Activated naive CD8-positive, alpha-beta T cell treated with anti-CD3 and anti-CD28 coated beads, Interleukin-2, amount 10 ng/mL, durations not matched to agents 7 days and 5 days (primary cell): ENCODE measurements at places on chromosomes 11 and 22. TPM values are rescaled to one million over a fixed set of nuclear protein-coding genes. Genes with fewer than 3 reads are reported as not detected.
A peak's percentile ranks its signal among the peaks of the same experiment; 100 is the strongest.

Gene MUC15
- total RNA-seq = not detected

Gene SCGB1C1
- not detected for total RNA-seq

Gene SAA4
- not detected for total RNA-seq

Gene VPREB1
- total RNA-seq = not detected

Gene RNF215
- total RNA-seq = 11.1 TPM

DNA sequence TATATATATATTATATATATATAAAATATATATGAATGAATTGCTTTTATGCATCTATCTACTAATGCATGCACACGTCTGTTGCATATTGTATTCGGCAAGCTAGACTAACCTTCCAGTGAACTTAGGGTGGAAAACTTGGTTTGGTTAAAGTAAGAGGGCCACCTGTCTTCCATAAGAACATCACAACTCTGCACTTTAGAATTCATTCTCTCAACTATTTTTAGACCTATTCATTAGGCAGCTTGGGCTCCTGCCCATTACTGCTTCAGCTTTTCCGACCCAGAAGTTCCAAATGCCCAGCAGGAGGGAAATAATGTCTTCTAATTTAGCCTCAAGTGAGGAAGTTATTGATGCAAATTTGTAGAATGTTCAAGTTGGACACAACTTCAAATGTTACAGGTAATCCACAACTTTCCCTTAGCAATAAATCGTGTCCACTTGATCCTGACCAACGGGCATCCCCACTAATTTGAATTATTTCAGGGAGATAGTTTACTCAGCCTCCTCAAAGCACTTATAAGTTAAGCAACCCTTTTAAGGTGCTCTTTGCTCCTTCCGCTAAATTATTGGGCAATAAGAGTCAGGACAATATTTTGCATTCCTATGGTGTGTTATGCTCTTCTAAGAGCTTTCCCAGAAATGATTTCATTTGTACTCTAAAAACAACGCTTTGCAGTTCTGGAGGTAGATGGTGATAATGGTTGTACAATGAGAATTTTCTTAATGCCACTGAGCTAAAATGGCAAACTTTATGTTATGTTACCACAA lies 132.3 kb downstream of the OPCML start:
- no peaks in the 10 kb centered on the region for H3K4me1 ChIP-seq
- H3K27ac ChIP-seq = no peak overlapping the region
- no peaks in the 10 kb centered on the region for H3K36me3 ChIP-seq
- DNase-seq = no peak
- no peaks in the 10 kb centered on the region for H3K27me3 ChIP-seq
- H3K4me3 ChIP-seq = no peak overlapping the region

- no peak for DNase-seq
- H3K27ac ChIP-seq = no peak overlapping the region
- H3K36me3 ChIP-seq = no peaks in the 10 kb centered on the region
- H3K4me3 ChIP-seq = no peak overlapping the region
These were observed 15.1 kb upstream of the CABP7 start for GRCh38 chr22:29704528-29705285.

DNA sequence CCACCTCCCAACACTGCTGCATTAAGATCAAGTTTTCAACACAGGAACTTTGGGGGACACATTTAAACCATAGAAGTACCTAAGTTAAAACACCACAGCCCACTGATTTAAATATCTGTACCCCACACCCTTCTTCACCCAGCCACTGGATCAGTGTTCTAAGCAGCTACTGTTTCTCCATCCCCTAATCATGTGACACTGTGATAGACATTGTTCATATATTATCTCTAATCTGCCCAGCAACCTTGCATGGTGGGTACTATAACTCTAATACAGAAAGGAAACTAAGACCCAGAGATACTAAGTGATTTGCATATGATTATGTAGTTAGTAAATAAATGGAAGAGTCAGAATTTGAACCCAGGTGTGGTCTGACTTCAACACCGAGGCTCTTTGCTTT lies 70.5 kb upstream of the NNMT start:
- no peak overlapping the region for H3K27ac ChIP-seq
- H3K27me3 ChIP-seq = peaks cover 6% of the 10 kb centered on the region
- H3K4me3 ChIP-seq = peak overlapping the region; percentile 48
- H3K36me3 ChIP-seq = peaks cover 7% of the 10 kb centered on the region
- peaks cover 28% of the 10 kb centered on the region for H3K4me1 ChIP-seq

GRCh38 chr11:66883016-66883965 lies 26.4 kb downstream of the LRFN4 start:
- no peaks in the 10 kb centered on the region for H3K36me3 ChIP-seq
- no peaks in the 10 kb centered on the region for H3K27me3 ChIP-seq
- no peak overlapping the region for H3K4me3 ChIP-seq
- peak; percentile 77 for DNase-seq

GRCh38 chr11:44976576-44976975 lies 25.9 kb upstream of the TP53I11 start:
- H3K27ac ChIP-seq = no peak overlapping the region
- H3K4me1 ChIP-seq = peaks cover 15% of the 10 kb centered on the region
- H3K27me3 ChIP-seq = peaks cover 6% of the 10 kb centered on the region

- H3K36me3 ChIP-seq = no peaks in the 10 kb centered on the region
- H3K27ac ChIP-seq = peak overlapping the region; percentile 23
- H3K4me1 ChIP-seq = peaks cover 13% of the 10 kb centered on the region
- DNase-seq = peak; percentile 64
These were observed 22.9 kb upstream of the JAM3 start for GRCh38 chr11:134045799-134046635.

DNA sequence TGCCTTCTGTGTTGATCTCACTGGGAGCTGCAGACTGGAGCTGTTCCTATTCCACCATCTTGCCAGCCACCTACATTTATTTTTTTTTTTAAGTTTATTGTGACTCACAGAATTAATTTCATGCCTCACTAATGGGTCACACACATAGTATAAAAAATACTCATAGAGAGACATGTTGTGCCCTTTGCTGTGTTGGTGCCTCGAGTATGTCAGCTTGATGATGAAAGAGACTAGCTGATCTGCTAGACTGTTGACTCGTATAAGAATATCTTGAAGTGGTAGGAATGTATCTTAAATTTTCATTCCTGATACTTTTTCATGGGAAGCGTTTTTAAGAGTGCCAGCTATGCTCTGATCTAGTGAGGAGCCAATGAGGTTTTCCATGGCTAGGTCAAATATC lies 28.6 kb upstream of the AMPD3 start:
- DNase-seq = no peak
- H3K36me3 ChIP-seq = peaks cover 5% of the 10 kb centered on the region
- H3K4me3 ChIP-seq = no peak overlapping the region
- no peaks in the 10 kb centered on the region for H3K4me1 ChIP-seq
- H3K27ac ChIP-seq = no peak overlapping the region
- H3K27me3 ChIP-seq = peaks cover 29% of the 10 kb centered on the region

DNA sequence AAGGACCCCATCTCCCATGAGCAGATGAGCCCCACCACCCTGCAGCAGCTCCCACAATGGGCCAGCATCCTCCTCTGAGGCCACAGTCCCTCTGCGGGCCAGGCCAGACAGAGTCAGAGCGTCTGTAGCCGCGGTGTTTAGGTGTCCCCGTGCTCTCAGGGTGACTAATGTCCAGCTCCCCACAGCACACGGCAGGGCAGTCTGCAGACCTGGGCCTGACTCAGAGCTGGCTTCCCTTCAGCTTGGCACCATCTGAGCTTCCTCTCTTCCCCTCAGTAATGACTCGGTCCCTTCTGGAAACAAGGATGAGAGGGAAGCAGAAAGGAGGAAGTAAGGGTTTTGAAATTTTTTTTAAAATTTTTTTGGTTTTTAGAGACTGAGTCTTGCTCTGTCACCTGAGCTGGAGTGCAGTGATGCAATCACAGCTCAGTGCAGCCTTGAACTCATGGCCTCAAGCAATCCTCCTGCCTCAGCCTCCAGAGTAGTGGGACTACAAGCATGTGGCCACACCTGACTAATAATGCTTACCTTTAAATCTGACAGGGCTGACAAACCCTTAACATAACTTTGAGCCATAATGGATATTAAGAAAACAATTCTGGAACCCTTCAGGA lies 28.5 kb downstream of the LRRC74B start:
- H3K27ac ChIP-seq = no peak overlapping the region
- H3K36me3 ChIP-seq = no peaks in the 10 kb centered on the region
- no peak for DNase-seq
- H3K4me1 ChIP-seq = no peaks in the 10 kb centered on the region
- peaks cover 3% of the 10 kb centered on the region for H3K27me3 ChIP-seq

DNA sequence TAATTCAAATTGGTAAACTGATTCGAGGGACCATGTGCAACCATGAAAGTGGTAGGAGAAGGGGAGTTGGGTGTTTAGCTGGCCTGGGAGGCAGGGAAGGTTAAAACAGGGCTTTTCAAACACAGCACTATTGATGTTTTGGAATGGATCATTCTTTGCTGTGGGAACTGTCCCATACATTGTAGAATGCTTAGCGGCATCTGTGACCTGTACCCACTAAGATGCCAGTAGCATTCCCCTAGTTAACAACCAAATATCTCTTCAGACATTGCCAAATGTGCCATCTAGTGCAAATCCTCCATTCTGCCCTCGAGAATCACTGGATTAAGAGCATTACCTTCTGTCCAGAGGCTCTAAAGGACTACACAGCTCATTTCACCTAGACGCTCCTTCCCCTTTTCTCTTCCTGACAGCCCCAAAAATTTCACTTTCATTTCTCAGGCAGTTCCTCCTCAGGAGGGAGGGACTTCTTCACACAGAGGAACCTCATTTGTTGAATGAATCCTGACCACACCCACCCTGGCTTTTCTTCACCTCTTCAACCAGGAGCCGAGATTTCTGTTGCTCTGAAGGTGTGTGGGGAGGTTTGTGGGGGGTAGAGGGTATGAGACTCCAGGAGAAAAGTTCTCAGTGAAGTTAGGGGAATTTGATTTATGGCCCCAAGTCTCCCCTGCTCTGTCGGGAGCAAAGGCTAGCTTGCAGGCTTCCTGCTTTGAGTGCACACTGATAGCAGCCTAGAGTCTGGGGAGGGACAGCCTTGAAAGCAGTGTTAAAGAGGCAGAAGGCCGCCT lies at the start of gene TRIM34:
Gene TRIM34 (plus strand): TSS at position 513 of the 791 bp plus-strand sequence. CDS start 7,331 bp downstream, outside the sequence.
- H3K4me1 ChIP-seq = peaks cover 36% of the 10 kb centered on the region
- H3K4me3 ChIP-seq = peak within 1 kb of the TSS; percentile 93
- H3K36me3 ChIP-seq = peaks cover 31% of the 10 kb centered on the region
- no peaks in the 10 kb centered on the region for H3K27me3 ChIP-seq
